ENCODE measurements at places on chromosomes 3 and 15.

DNA sequence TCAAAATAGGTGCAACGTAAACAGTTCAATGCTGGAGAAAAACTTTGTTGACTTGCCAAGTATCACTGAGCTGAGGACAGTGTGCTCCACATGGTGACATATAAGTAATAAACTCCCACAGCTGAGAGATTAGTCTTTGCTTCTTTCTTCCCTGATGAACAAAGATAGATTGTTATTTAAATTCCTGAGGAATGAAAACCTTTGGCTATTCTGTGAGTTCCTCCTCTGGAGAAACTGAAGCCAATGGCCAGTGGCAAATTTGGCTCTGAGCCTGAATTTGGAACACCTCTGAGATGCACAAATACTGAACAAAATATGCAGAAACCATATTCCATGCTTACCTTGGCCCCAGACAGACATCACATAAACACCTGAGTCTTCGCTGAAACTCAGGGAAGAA, 63.3 kb downstream of the RPL22L1 start:
- DNase-seq, result no peak

DNA sequence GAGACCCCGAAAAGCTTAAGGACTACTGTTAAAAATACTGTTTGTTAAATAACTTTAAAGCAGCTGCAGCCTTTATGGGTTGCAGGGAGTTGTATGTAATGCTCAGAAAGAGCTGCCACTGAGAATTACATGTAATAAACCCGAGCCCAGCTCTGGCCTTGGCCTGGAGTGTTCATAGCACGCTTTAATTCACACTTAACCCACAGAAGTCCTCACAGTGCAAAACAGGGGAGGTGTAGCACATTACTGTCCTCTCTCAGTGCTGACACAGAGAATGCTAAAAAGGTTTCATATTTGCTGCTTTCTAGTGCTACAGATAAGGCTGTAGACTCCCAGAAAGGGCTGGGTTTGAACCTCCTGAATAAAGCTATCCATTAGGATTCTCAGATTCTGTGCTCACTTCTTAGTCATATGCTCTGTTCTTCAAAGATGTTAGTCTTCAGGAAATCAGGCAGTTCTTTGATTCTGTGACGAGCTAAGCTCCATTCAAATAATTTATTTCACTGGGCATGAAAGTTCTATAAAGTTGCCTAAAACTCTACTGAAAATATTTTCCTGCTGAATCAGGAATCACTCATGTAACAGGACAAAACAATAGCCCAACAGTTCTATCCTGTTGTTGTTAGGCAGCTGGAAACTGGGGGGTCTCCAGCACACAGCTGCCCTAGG, 108.0 kb downstream of the SENP2 start:
- no peak for DNase-seq

DNA sequence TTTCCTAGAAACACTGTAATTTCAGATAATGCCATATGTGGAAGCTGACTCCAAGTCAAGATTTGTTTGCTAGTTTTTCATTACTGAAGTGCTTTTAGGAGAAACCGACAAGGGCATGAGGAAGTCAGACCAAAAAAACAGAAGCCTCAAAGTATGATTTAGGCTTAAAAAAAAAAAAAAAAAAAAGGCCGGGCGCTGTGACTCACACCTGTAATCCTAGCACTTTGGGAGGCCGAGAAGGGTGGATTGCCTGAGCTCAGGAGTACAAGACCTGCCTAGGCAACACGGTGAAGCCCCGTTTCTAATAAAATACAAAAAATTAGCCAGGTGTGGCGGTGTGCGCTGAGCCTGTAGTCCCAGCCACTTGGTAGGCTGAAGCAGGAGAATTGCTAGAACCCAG, 11.6 kb downstream of the RPL15 start:
- DNase-seq, result no peak

DNA sequence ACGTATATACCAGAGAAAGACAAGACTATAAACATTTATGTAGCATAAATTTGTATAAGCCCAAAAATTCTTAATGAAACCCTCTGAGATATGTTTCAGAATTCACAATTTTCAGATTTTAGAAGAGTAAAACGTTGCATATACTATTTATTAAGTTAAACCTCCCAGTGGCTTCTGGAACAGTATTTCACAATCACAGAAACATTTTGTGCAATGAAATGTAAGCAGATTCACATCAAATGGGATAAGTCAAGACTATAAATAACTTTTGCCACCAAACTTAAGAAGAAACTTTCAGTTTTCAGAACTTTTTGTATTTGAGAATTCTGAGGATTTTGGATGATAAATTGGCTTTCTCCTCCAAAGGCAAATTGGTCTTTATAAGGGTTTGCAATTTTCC, 9.2 kb downstream of the SLTM start:
- DNase-seq, result no peak

DNA sequence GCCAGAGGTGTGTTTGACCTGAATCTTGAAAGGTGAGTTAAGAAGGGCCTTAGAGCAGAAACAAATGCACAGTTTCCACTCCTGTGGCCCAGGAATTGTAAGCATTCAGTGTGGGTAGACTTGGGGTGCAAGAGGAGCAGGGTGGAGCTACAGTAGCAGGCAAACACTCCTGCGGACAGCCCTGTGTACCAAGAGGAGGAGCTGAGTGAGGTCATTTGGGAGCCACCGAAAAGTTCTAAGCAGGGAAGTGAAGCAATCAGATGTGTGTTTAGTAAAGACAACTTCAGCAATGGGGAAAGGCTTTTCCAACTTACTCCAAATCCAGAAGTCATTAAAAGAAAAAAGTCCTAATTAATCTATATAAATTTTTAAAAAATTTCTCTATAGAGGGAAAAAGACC, 99.3 kb downstream of the ARHGEF26 start:
- no peak for DNase-seq

- no peak for DNase-seq
Measured at GRCh38 chr3:3189102-3189727, 9.7 kb upstream of the CRBN start.

DNA sequence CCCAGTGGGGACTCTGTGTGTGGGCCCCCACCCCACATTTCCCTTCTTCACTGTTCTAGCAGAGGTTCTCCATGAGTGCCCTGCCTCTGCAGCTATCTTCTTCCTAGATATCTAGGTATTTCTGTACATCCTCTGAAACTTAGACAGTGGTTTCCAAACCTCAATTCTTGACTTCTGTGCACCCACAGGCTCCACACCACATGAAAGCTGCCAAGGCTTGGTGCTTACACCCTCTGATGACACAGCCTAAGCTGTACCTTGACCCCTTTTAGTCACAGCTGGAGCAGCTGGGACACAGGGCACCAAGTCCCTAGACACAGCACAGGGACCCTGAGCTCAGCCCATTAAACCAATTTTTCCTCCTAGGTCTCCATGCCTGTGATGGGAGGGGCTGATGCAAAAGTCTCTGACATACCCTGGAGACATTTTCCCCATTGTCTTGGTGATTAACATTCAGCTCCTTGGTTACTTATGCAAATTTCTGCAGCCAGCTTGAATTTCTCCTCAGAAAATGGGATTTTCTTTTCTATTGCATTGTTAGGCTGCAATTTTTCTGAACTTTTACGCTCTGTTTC, 304.5 kb downstream of the OTOL1 start:
- no peak for DNase-seq

DNA sequence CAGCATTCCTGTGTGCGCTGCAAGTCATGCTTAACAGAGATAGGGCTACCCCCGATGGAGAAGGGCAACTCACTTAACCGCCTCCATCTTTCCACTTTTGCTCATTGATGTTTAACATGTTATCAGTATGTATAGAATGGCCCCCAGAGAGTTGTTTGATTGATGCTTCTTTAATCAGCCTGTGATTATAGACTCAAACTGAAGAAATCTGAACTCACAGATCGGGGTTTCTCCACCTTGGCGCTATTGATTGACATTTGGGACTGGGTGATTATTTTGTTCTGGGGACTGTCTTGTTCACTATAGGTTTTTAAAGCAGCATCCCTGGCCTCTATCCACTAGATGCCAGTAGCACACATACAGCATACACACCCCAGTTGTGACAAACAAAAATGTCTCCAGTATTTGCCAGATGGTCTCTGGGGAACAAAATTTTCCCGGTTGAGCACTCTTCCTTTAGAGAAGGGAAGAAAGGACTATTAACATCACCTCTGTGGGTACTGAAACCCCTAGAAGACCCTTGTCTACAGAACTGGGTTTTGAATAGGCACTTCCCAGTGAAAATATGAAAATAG, 54.4 kb downstream of the LARS2 start:
- DNase-seq, result no peak

GRCh38 chr3:121126033-121126706, 218.2 kb downstream of the STXBP5L start:
- DNase-seq, result no peak

DNA sequence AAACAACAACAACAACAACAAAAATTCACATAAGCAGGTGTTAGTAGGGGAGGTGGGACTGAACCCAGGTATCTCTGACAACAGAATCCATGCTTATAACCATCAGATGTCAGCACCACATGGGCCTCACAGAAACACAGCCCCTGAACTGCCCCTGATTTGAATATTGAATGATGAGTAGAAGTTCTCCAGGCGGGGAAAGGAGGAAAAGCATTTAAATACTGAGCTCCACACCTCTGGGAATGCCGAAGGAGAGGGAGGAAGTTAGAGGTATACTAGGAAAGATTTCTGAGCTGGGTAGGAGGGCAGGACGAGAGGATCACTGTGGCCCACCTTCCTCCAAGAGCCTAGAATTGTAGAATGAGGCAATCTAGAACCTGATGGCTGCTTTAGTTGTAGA, 31.9 kb upstream of the EIF4A2 start:
- DNase-seq, result no peak

DNA sequence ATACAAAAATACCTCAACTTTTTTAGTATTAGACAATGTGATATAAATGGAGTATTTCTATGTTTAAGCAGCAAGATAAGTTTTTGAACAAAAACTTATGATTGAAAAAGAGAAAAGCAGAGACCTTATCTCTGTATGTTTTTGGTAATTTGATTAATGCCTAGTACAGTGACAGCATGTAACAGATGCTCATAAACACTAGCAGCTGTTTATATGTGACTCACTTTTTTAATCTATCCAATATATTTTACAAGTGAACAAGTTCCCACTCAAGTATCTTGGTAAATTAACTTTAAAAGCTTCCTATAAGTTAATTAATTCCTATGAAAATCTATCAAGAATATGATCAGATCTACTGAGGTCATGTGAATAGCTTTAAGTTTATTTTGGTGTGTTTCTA, 55.1 kb downstream of the NGLY1 start:
- DNase-seq, result no peak

DNA sequence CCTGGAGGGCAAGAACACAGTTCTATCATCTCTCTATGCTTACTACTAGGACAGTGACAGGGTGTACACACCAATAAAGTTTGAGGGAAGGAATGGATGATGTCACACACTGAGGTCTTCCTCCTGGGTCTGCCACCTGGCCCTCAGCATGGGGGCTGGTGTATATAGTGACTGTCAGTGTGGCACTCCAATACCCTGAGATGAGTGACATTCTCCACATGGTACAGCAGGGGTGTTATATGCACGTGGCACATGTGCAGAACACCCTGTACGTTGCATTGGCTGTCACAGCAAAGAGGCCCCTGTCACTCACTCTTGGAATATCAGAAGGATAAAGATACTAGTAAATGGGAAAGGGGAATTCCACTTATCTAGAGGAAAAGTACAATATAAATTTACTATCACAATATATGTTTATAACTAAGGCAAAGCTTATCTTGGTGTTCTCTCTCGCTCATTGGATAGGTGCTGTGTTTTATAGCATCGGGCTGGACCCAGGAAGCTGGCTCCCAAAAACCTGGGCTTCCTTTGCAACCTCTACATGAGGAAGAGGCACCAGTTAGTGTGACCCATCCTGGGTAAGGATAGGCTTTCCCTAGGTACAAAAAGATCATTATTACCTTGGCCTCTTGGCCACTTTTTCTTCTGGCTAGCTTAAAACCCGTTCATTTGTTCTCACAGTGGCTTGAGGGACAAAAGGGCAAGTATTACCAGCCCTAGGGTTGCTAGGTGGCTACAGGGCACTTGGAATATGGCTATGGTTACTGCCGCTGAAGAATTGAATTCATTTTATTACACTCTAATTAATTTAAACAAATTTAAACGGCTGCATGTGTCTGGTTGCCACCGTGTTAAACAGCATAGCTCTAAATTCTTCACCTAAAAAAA, 54.8 kb upstream of the HES1 start:
- DNase-seq, result no peak

GRCh38 chr15:61892140-61892539, 168.1 kb downstream of the VPS13C start:
- DNase-seq, result no peak

DNA sequence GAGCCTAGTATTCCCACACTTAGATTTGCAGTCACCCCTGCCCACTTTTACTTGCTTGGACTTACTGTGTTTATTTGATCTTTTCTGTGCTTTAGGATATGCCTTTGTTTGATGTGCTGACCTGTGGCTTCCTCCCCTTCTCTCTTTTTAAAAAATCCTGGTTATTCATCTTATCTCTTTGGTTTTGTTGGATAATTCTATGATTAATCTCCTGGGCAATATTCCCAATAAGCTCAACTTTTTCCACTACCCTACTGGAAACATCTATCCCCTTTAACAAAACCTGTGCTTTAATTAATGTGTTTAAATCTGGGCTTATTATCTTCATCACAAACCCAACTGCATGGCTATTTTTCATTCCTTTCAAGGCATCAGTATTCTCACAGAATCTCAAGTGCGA, 476.0 kb upstream of the TGFBR2 start:
- no peak for DNase-seq

- no peak for DNase-seq
Measured at GRCh38 chr15:74983725-74984231, 11.6 kb upstream of the SCAMP5 start.

DNA sequence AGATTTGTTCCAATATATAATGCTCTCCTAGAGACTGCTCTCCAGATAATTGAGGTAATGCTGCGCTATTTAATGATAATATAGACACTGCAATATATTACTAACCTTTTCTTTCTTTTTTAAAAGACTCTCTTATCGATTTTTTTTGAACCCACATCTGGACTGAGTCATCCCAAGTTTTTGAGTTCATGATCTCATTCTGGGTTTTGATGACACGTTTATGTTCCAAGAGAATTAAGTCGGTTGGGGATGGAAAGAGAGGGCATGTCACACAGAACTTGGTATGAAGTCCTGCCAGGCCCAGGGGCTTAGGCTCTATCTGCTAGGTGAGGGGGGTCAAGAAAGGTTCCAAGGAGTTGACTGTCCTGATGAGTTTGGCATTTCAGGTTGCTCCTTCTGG, 431.1 kb downstream of the MFSD1 start:
- DNase-seq, result no peak

DNA sequence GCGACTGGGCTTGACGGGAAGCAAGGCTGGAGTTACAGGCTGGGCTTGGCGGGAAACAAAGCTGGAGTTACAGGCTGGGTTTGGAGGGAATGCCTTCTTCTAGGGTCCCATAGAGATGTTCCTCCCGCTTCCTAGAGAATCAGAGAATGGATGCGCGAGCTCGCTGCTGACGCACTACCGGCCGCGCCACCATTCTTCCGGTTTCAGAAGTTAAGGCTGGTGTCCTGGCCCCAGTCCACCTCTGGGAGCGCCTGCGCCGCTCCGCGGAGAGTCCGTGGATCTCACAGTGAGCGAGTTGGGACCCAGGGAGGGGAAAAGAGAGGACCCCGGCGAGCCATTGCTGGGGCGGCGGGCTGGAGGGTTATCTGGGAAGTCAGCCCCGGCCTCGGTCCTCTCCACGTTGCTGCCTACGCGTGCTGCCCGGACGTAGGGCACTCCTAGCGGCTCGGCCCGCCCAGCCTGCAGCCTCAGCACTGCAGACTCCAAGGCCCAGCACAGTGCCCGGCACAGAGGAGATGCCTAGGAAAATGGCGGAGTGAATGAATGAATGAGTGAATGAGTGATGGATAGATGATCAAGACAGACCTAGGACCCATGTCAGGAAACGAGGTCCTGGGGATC, at the start of gene ZNF502:
Gene ZNF502 (plus strand): TSS at position 206 of the 621 bp plus-strand sequence. CDS start 7,602 bp downstream, outside the sequence.
- DNase-seq, result no peak

GRCh38 chr15:85094685-85095084, 113.0 kb downstream of the PDE8A start:
- no peak for DNase-seq

Data from NCI-H1417 treated with DMSO at 0.1 percent for 48 hours (cell line).